Prostate gland (tissue), 2 donors: ENCODE measurements at places on chromosomes 2 and 18. TPM values are rescaled to one million over a fixed set of nuclear protein-coding genes. Genes with fewer than 3 reads are reported as not detected.

- no peak for DNase-seq
Measured at GRCh38 chr2:134120406-134120732, 133.5 kb upstream of the MGAT5 start.

The HRH4 gene
- total RNA-seq, result not detected

- no peak for DNase-seq
Measured at GRCh38 chr2:29705616-29706015, 215.8 kb downstream of the ALK start.

The C2orf69 gene
- total RNA-seq, result 9.5 TPM

The PSTPIP2 gene
- total RNA-seq, result 7.0 TPM

- DNase-seq, result no peak
Measured at GRCh38 chr2:226383461-226383860, 416.2 kb downstream of the IRS1 start.

DNA sequence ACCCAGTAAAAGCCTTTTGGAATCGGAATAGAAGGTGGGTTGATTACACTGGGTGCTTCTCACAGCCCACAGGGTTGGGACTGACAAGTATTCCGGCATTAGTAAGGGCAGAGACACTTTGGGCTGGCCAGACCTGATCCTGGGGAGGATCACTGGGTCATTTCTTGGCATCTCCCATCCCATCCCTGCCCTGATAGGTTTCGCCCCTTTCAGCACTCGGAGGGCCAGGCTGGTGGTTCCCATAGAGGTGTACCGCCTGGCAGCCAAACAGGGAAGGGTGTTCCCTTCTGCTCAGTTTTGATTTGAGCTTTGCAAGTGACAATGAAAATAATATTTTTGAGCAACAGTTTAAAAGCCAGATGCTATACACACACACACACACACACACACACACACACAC lies 37.3 kb downstream of the CYP1B1 start:
- DNase-seq, result no peak

The MLPH gene
- 393 TPM for total RNA-seq

- no peak for DNase-seq
Measured at GRCh38 chr2:107804608-107805498, 21.8 kb upstream of the RGPD4 start.

DNA sequence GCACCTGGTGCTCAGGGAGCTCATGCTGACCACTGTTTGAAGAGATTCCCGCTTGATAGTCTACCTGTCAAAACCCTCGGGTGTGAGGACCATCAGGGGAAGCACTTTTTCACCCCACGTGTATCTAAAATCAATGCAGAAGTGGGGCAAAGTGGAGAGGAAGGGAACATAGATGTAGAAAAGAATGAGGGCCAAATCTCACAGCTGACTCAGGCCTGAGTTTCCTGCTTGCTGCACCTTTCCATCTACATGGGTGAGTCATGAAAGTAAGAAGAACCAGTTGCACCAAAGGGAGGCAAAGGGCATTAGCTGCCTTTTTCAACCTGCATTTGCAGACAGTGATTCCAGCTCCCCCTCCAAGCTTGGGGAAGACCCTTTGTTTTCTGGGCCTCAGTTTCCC lies 100.2 kb upstream of the MYCN start:
- DNase-seq, result no peak

DNA sequence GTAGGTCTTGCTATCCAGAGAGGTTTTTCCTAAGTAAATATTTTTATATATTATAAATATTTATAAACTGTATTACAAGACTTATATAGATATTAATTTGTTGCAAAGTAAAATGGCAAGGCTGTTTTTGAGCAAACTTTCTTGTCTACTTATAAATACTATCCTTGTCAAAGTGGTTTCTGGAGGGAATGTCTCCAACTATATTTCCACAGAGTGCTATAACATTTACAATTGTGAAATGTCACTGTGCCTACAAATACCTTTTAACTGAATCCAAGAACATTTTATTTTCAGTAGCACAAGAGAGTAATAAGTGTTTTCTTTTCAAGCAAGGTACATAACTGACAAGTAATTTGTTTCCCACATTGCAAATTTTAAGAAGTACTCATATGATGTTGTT lies 256.8 kb downstream of the ZNF385B start:
- no peak for DNase-seq
